ENCODE measurements at places on chromosomes 7 and 10.

DNA sequence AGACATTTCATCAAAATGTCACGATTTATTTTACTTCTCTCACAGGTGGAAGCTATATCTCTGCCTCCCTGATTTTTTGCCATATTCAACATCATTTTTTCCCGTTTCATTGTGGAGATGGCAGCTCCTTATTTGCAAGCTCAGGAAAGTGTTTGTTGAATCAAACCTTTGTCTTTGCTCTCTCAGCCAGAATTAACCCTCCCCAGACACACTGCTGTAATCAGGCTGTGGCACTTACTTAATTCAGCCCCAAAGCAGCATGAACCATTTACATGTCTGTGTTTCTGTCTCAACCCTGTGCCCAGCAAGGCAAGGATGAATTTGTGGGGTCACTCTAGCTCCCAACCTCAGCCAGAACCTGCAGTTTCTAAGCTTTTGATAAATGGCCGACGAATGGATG is 397.2 kb downstream of the TCERG1L start:
- DNase-seq: no peak

- peak; percentile 48 for DNase-seq
Measured at GRCh38 chr7:100799037-100799896, 28.1 kb downstream of the EPHB4 start.

- DNase-seq: peak; percentile 51
Measured at GRCh38 chr7:139043823-139044812, 8.3 kb upstream of the ZC3HAV1L start.

- DNase-seq: no peak
Measured at GRCh38 chr10:17368708-17369272, 85.6 kb downstream of the ST8SIA6 start.

GRCh38 chr7:132486274-132486610 is 90.0 kb downstream of the PLXNA4 start:
- DNase-seq: no peak

DNA sequence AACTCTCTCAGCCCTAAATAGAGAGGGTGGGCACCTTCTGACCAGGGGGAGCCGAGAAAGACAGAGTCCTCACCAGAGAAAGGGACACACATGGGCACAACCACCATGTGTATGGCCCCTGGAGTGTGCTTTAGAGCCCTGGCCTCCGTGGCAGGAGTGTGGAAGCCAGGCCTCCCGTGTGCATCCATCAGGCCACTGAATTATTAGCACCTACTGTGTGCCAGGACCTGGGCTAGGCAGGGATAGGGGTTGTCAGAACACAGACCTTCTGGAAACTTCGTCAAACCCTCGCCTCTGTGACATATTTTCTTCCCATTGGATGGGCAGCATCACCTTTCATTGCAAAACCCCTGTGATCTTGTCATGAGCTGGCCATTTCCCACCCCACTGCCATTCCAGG is 78.5 kb downstream of the ZMIZ1 start:
- DNase-seq: no peak

DNA sequence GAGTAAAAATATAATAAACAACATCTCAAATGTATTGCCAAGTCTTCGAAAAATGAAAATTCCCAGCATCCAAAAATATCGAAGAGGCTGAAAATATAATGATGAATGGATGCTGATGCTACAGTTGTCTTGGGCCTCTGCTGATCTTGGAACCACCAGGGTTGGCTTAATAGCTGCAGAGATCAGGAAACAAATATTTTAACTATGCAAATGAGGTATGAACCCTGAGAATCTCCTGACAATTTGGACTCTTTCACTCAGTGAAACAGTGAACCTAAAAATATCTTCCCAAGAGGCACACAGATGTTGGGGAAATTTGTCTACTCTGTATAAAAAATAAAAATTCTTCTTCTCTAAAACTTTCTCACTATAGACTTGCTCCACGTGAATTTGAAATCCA is 97.7 kb upstream of the EGFR start:
- no peak for DNase-seq

- no peak for DNase-seq
Measured at GRCh38 chr10:109904397-109904796, 18.9 kb downstream of the XPNPEP1 start.

- DNase-seq: no peak
Measured at GRCh38 chr7:139367438-139368155, 7.9 kb downstream of the LUC7L2 start.

GRCh38 chr10:62577666-62578291 is 203.6 kb downstream of the ZNF365 start:
- DNase-seq: no peak

- no peak for DNase-seq
Measured at GRCh38 chr7:66640802-66641525, 12.3 kb downstream of the KCTD7 start.

DNA sequence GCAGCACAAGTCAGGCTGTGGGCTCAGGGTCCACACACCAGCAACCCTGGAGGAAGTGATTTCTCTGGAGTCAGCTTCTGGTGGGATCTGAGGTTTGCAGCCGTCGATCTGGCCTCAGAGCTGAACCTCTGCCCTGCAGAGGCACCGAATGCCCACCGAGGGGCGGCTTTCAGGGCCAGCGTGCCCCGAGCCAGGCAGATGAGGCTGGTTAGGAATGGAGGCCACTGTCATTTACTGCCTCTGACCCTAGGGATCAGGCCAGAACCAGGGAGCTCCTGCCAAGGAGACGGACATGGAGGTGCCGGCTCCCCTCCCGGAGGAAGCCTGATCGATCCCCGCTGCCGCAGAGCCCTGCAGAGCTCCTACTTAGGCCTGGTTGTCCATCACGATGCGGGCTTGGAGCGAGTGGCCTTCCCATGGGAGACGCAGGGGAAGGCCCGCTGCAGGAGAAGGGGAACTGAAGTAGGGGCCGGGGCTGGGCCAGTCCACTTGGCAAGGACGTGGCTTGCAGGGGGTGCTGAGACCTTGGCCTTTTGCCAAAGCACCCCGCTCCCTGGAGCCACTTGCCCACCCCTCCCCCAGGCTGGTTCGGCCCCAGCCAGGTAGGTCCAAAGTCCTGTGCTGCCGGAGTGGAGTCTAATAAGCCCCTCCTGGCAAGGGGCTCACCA is 19.6 kb upstream of the ELFN1 start:
- no peak for DNase-seq

DNA sequence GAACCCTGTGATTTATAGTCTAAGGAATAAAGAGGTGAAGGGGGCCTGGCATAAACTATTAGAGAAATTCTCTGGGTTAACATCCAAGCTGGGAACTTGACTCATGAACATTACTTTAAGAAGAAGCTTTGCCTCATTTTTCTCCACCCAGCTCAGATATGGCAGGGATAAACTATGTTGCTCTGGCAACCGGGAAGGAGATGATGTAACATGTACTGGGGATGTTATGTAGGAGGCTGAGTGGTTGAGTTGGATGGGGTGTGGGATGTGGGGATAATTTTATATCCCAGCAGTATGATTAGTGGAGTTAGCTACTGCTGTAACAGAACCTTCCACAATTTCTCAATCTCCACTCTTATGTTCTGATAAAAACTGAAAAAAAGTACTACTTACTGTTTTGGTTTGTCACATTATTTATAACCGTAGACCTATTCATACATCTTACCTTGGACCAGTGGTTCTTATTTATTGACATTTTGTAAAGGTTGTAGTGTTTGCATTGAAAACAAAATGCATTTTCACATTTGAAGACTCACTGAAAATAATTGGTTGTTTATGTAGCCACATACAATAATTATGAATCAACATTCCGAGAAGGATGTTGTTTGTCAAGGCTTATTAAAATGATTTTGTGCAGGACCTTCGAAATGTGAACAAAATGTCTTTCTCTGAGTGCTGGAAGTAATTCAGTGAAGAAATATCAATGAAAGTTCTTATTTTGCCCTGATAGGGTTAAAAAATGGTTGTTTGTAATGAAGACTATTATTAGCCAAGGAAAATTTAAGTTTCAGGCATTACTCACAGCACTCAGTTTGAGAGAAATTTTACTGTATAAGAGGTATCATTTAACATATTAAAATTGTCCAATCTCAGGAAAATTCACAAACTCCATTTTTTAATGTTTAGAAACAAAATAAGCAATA is 1.3 kb downstream of the OR2F2 start:
- DNase-seq: no peak

GRCh38 chr10:88873757-88874156 is 6.3 kb upstream of the STAMBPL1 start:
- DNase-seq: no peak

DNA sequence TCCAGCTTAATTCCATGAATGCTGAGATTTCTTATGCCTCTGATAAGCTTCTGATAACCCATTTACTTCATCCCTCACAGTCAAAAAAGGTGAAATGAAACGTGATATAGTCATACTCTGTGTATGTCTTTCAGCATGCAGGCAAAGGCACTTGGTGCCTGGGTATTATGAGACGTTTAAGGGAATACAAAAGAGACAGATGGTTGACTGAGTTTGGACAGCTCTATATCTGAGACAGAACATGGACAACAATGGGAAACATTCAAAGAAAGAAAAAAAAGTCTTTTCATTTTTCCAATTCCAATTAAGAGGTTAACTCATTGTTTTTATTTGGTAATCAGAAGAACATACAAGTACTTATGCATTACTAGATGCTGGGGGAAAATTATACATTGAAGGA is 96.2 kb downstream of the PPP1R17 start:
- no peak for DNase-seq

DNA sequence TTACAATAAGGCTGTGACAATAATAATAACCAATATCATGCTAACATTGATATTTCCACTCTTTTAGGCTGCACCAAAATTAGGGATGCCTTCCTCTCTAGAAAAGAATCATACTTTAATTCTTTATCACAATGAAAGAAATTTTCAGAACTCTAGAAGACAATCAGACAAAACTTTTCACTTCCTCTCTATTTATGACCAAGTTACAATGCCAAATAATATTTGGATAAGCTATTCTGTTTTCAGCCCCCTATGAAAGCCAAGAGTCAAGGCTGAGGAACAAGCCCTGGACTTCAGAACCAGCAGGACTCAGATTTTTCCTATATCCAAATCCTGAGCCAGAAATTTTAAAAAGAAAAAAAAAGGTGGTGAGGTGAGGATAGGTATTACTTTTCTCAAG is 4.6 kb downstream of the HYCC1 start:
- no peak for DNase-seq

DNA sequence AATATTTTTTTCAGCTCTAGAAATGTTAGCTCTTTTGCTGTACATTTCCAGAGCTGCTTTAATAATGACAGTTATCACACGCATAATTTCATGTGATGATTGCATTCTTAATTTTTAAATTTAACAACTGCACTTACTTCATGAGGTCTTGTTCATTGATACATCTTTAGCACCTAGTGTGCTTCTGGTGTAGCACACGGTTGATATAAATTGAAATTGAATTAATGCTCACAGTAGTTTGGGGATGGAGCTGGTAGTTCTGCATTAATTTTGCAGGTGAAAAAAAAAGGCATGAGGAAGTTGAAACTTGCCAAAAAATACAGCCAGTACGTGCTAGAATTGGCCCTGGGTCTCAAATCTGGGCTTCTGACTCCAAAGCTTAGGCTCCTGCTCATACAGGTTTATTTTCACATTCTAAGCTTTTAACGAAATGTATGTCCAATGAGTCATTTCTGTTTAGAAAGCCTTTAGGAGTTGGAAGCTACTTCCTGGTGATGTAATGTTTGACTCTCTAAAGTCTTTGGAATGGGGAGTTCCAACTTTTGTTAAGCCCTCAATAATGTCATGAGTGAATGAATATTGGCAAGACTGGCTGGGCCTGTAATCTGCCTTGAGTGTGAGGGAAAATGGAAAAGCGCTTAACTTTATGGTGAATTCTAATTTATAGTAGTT is 62.5 kb downstream of the DAGLB start:
- no peak for DNase-seq

GRCh38 chr10:12445701-12446334 is 96.5 kb downstream of the CAMK1D start:
- no peak for DNase-seq

GRCh38 chr10:32943854-32944661 is 14.0 kb downstream of the ITGB1 start:
- DNase-seq: no peak

GRCh38 chr10:114115661-114116445 is 58.1 kb downstream of the CCDC186 start:
- no peak for DNase-seq

DNA sequence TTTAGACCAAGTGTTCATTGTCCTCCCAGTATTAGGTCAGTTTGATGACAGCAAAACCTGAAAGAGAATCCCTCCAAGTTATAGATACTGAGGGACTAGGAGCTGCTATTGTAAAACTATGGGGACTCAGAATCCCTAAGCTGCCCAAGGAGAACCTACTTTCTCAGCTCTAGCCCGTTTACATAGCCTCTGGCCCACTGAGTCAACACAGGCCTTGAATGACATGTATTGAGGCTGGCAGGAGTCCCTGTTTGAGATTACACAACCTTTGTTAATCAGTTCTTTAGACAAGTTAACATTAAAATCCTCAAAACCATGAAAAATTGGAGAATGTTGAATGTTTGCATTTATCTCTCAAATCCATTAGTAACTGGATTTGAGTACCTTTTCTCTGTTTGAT is 1079.0 kb downstream of the KCNMA1 start:
- no peak for DNase-seq

DNA sequence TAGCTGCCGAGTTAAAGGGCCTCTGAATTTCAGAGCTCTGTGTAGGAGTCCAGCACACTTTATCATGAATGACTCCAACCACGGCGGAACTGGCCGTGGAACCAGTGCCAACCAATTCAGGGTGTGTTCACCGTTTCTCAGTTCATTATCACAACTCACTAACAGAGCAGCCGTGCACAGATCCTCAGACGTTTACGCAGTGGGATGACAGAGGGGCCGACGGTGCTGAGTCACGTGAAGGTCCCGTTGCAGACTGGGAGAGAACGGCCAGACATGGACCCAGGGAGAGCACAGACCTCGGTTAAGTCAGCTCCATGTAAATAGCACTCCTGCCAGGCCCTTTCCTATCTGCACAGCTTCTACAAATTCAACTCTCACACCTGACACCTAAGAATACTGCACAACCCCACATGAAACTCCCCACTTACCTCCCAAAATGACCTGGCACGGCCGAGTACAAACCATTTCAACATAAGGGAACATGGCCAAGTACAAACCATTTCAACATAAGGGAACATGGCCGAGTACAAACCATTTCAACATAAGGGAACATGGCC is 95.5 kb downstream of the DIP2C start:
- no peak for DNase-seq

DNA sequence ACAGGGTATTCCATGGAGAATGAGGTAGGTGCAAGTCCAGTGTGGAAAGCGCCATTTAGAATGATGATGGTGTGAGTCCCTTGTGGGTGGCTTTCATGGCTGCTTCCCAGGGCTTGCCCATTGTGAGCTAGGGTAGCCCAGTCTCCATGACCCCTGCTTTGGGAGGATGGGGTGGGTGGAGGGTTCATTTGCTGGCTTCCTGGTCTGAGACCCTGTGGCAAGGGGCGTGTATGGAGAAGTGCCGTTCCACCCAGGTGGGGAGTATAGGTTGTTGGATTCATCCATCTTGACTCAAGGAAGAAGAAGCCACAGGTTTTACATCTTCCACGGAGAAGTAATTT is 27.7 kb downstream of the CCM2 start:
- no peak for DNase-seq

- DNase-seq: no peak
Measured at GRCh38 chr7:91314591-91315323, 50.5 kb downstream of the FZD1 start.
